ENCODE measurements at places on chromosomes 6 and 20.

DNA sequence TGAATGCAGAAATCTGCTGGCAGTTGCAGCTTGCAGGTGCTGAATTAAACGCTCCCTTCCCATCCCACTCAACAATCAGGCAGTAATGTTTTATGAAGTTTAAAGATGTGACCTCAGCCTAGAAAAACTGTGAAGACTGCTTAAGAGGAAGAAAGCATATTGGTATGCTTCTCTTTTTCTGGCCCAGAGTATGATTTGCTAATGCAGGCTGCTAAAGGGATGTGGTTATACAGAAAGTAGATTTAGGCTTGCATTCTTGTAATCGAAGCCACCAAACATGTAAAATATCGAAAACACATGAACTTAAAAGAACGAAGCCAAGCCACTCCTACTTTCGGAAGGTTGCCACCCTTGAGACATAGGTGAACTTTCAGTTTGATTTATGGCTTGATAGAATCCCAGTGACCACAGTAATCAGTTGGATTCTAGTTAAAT lies 40.7 kb downstream of the MAP3K5 start:
- DNase-seq = peak; percentile 33

DNA sequence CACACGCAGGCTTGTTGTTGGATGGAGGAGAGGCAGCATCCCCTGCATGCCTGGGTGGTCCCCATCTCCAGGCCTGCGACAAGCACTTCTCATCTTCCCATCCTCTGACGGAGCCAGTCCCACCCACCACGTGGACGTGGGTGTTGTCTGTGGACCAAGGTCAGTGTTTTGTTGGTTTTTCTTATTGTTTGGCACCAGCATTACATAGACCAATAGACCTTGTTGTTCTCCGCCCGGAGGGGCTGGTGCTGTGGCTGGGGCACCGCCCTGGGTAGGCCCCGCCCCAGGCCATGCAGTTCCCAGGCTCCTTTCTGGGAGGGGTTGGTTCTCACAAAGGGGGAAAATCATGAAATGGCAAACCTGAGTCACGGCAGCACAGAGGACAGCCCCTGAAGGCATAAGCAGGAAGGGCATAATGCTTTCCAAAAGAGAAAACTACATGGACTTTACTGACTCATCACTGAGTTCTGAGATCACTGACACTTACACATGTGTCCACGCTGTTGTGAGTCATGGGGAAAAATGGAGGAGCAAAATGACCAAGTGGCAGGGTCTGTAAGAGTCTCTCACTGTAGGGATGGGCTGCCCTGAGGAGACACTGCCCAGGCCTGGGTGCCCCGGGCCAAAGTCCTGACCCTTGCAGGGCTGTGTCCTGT lies 90.8 kb downstream of the THBS2 start:
- no peak for DNase-seq

DNA sequence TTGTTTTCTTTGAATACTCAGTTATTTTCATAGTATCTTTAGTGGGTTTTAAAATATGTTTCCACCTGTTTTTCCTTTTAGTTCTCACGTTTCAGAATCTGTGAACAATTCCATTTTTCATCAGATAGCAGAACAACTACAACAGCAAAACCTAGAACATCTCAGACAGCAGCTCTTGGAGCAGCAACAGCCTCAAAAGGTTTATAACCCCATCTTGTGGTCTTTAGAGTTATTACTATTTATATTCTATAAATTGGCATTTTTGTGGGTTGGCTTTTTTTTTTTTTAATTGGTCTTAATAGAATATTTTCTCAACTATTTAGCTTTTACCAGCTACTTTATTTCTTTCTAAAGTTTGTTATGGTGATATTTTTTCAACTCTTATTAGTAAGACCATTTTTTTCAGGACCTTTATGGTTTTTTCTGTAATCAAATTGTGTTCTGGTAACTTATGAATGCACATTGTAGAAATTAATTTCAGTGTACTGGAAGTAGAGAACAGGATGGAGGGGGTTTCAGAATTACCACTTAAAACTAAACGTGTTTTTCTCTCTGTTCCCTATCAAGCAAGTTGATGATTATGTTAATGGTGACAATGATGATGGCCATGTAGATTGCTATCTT lies 72.2 kb downstream of the SCAF8 start:
- no peak for DNase-seq

DNA sequence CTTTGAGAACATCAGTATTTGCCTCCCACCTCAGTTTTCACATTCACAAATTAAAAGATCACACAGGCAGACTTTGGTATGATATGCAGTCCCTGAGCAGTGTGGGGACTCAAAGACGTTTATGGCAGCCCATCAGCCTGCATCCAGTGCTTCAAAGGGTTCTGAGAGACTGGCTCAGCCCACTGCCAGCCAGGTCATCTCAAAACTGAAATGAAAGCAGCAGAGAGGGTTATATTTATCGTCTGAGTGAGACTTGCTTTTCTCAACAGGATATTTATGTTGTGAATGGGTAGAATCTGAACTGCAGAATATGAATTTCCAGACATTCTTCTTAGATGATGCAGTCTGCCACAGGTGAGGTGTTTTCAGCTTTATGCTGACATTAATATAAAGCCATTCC lies 159.8 kb downstream of the NRN1 start:
- no peak for DNase-seq
